ENCODE measurements at places on chromosomes 6 and 20. TPM values are rescaled to one million over a fixed set of nuclear protein-coding genes. Genes with fewer than 3 reads are reported as not detected.

GRCh38 chr6:168372889-168373288 is 53.3 kb upstream of the DACT2 start:
- H3K27ac ChIP-seq: no peak overlapping the region
- no peaks in the 10 kb centered on the region for H3K36me3 ChIP-seq
- DNase-seq: no peak
- H3K27me3 ChIP-seq: no peaks in the 10 kb centered on the region
- H3K4me3 ChIP-seq: no peak overlapping the region

DNA sequence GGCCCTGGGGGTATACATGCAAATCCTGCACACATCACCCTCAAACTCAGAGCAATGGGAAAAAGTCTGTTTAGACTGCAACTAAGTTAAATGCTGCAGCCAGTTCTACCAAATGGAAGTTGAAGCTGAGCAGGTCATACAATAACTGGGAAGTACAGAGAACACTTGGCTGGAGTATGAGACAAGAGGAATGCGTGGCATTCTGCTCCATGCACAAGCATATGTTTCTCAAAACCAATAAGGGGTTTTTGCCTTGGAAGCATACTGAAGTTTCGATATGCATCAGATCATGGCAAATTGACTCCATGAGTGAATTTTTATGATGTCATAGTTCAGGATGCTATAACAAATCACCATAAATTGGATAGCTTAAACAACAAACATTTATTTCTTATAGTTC is 193.8 kb downstream of the COL12A1 start:
- H3K27me3 ChIP-seq: no peaks in the 10 kb centered on the region
- no peaks in the 10 kb centered on the region for H3K4me1 ChIP-seq
- H3K4me3 ChIP-seq: no peak overlapping the region
- H3K27ac ChIP-seq: no peak overlapping the region
- no peaks in the 10 kb centered on the region for H3K36me3 ChIP-seq
- DNase-seq: no peak

- DNase-seq: no peak
- H3K27ac ChIP-seq: no peak overlapping the region
- H3K4me3 ChIP-seq: no peak overlapping the region
- H3K4me1 ChIP-seq: no peaks in the 10 kb centered on the region
- no peaks in the 10 kb centered on the region for H3K36me3 ChIP-seq
Observed at GRCh38 chr6:88631830-88632229, 331.6 kb downstream of the RNGTT start.

DNA sequence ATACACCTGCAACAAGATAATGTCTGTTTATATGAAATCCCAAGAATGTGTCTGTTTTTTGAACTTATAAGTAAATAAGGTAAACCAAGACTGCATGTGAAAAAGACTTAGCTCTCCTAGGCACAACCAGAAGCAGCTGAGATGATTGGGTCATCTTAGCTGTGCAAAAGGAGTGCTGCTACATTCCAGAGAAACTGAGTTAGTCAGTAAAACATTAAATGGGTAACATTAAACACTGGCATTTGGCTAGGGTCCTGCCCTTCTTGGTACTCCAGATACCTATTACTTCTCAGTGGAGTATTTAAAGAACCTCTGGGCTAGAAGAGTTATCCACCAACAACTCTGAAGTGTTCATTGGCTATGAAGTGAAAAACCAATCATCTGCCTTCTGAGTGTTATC is 47.8 kb downstream of the ILRUN start:
- H3K4me1 ChIP-seq: no peaks in the 10 kb centered on the region
- no peaks in the 10 kb centered on the region for H3K36me3 ChIP-seq
- H3K4me3 ChIP-seq: no peak overlapping the region
- DNase-seq: no peak
- no peak overlapping the region for H3K27ac ChIP-seq

- no peaks in the 10 kb centered on the region for H3K36me3 ChIP-seq
- H3K4me1 ChIP-seq: peaks cover 8% of the 10 kb centered on the region
- DNase-seq: no peak
- no peak overlapping the region for H3K27ac ChIP-seq
- H3K4me3 ChIP-seq: no peak overlapping the region
Observed at GRCh38 chr6:90227213-90227612, 69.4 kb downstream of the BACH2 start.

DNA sequence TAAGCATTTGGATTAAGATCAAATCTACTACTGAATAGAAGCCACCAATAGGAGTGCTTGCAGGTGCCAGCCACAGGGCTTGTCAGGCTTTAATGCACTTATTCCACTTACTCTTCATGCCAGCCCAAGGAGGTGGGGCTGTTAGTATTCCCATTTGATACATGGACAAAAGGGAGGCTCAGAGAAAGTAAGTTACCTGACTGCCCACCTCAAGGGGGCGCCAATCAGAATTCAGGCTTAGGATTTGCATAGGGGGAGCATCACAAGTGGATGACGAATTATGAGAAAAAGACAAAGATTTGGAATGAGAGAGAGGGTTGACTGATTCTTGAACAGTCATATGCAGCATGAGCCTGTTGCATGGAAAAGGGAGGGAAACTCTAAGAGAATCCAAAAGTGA is 188.4 kb upstream of the TSHZ2 start:
- no peaks in the 10 kb centered on the region for H3K4me1 ChIP-seq
- no peak for DNase-seq
- H3K36me3 ChIP-seq: no peaks in the 10 kb centered on the region
- no peak overlapping the region for H3K4me3 ChIP-seq
- no peaks in the 10 kb centered on the region for H3K27me3 ChIP-seq
- no peak overlapping the region for H3K27ac ChIP-seq

- DNase-seq: no peak
- no peak overlapping the region for H3K27ac ChIP-seq
- H3K36me3 ChIP-seq: no peaks in the 10 kb centered on the region
- H3K4me3 ChIP-seq: no peak overlapping the region
Observed at GRCh38 chr6:49479308-49479970, 16.3 kb downstream of the CENPQ start.

Gene DNAH8
- total RNA-seq: not detected

Gene ATAT1
- total RNA-seq: 8.5 TPM

Gene HLA-DOA
- total RNA-seq: 14.1 TPM

Gene BFSP1
- 3.3 TPM for total RNA-seq

Gene MAFB
- total RNA-seq: 10.0 TPM

All from uterus (tissue), 4 donors.